Dorsolateral prefrontal cortex (tissue), 122 donors: ENCODE measurements at places on chromosomes 7 and 10.
A peak's percentile ranks its signal among the peaks of the same experiment; 100 is the strongest.

- DNase-seq: peak; percentile 58
Observed at GRCh38 chr7:4739528-4739992, 35.9 kb upstream of the AP5Z1 start.

GRCh38 chr7:139648941-139649425 lies 125.5 kb downstream of the CLEC2L start:
- no peak for DNase-seq

DNA sequence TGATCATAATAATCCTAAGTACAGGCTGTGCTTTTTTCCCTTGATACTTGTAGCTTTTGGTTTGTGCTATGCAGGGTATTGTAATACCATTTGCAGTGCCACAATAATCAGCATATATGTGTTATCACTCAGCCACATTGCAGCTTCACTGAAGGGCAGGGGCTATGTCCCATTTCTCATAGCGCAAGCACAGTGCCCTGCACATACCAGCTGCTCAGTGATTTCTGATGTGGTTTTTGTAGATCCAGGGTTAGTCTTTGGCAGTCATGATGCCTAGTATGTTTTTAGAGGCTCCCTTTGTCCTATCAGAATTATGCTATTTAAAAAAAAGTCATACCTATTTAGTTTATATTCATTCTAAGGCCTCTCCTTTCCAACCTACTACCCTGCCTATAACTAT lies 25.8 kb downstream of the MET start:
- DNase-seq: no peak

- DNase-seq: no peak
Observed at GRCh38 chr10:83083831-83084230, 1055.5 kb upstream of the GHITM start.

DNA sequence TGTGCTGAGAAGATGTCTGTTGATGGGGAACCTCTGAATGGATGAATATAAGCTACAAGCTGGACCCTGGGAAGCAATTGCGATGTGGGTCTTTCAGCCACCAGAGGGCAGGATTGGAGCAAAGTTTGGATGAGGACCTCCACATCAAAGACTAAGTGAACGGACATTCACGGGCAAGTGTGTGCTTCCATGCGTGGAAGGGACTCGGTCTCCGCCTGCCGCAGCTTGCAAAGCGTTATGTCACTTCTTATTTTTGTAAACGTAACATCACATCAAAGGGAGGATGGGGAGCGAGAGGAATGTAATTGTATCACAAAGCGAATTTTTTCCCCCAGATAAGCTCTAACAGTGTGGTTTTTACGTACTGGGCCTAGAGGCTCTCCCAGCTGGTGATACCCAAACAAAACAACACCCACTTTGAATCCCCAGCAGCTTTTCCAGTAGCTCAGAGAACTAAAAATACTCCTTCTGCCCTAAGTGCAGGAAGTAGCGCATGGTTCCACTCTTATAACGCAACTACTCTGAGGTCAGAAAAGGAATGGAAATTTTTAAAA lies 65.0 kb downstream of the VWA2 start:
- DNase-seq: peak; percentile 84

GRCh38 chr7:151517601-151518104 lies 2.0 kb downstream of the RHEB start:
- no peak for DNase-seq

GRCh38 chr7:94178230-94178629 lies 174.1 kb upstream of the BET1 start:
- no peak for DNase-seq

DNA sequence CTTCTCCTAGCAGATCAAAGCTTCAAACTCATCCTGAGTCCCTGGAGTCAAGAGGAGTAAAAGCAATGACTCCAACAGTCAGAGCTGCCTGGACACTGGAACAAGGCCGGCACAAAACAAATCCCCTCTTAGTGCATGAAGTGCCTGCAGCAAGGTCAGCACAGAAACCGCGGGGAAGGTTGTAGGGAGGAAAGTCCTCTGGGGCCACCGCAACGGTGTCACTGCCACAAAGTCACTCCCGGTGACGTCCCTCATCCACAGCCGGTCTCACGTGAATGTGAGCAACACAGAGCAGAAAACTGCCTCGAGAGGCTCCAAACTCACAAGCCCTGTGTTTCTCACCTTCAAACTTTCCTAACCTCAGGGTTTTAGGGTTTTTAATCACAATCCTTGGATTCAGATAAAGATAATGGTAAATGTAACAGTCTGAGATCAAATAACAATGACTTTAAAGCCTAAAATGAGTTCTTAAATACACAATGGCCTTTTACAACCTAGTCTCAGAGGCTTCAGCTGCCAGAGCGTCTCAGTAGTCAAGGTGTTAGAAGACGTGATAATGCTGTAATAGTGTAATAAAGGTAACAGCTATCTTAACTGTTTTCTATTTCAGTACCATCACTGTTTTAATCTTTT lies 274.3 kb downstream of the ZMYND11 start:
- no peak for DNase-seq

GRCh38 chr10:108427146-108427545 lies 1262.6 kb upstream of the SORCS1 start:
- no peak for DNase-seq

DNA sequence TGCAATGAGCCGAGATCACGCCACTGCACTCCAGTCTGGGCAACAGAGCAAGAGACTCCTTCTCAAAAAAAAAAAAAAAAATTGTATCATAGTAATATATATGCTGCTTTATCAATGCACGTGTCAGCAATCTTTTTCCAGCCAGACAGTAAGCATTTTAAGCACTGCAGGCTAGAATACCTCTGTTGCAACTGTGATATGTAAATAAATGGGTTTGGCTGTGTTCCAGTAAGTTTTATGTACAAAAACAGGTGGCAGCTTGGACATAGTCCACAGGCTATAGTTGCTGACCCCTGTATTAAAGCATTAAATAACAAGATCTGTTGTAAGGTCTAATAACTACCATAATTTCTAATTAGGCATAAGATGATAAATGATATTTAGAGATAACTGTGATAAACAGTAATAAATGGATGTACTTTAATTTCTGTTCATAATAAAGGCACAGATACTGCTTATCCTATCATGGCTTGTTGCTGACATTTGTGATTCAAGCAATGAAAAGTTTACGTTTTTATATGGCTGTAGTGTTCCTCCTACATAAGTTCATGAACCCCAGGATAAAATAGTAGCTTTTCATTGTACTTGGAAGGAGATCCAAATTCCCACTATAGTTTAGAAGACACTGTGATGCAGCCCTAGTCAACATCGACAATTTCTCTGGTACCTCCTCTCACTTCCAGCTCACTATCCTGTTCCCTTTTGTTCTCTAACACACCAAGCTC lies 161.4 kb downstream of the ELMO1 start:
- no peak for DNase-seq

GRCh38 chr7:50641442-50642405 lies 76.5 kb upstream of the DDC start:
- DNase-seq: peak; percentile 90

DNA sequence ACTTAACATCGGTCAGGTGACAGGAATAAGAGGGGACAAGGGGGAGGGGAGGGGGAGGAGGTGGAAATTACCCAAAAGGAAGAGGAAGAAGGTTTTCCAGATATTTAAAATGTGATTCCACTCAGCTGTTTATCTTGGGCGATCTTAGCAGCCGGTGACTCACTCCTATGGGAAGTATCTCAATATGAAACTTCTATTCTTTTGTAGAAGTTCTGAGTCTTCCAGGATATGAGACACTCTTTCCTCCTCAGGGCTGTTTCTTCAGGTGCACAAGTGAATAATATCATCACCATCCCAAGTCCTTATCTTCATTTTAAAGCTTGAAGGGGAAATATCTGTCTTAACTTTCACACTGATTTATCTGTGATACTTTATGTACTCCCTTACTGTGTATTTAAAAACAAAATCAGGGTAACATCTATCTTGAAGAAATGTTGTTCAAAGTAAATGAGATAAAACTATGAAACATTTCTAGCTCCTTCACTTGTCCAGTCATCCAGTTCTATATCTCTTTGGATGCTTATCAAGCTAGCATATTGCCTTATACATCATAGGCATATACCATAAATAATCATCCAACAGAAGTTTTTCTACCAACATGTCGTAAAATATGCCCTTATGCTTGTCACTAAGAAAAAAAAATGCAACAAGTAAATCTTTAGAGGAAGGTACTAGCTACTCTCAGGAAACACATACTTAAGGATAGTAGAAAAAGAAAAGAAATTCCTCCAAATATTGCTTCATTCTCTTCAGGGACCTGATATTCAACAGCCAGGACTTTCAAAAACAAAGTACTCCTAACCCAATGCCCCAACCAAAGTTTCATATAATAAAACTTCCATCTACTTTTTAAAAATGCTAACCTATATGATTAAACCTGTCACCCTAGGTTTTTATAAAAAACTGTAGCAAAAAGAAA lies 13.7 kb downstream of the DOCK4 start:
- DNase-seq: no peak

DNA sequence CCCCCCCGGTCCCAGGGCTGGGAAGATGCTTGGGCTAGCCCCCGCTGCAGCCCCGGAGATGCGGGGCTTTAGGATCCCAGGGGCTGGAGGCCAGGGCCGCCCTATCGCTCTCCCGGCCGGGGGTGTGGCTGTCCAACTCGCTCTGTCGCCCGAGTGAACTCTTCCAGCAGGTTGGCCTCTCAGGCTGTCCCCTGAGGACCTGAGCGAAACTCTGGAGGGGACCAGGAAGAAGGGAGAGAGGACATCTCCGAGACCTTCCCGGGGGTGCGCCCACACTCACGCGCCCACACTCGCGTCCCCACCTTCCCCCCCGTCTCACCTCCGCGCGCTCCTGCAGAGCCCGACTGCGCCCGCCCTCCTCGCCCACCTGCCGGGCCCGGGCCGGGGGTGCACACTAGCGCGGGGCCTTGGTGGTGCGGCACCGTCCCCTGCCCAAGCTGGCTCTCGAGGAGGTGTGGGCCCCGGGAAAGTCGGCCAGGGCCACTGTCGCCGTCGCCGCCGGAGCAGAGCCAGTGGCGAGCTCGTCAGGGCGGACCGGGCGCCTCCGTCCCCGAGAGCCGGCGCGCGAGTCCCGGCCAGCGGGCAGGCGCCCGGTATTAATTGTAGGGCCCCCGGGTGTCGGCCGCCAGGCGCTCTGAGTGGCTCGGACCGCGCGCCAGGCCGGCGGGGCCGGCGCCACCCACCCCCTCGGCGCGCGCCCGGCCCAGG lies 101.7 kb upstream of the SVIL start:
- no peak for DNase-seq

GRCh38 chr10:129605266-129605985 lies 138.4 kb downstream of the MGMT start:
- DNase-seq: no peak

DNA sequence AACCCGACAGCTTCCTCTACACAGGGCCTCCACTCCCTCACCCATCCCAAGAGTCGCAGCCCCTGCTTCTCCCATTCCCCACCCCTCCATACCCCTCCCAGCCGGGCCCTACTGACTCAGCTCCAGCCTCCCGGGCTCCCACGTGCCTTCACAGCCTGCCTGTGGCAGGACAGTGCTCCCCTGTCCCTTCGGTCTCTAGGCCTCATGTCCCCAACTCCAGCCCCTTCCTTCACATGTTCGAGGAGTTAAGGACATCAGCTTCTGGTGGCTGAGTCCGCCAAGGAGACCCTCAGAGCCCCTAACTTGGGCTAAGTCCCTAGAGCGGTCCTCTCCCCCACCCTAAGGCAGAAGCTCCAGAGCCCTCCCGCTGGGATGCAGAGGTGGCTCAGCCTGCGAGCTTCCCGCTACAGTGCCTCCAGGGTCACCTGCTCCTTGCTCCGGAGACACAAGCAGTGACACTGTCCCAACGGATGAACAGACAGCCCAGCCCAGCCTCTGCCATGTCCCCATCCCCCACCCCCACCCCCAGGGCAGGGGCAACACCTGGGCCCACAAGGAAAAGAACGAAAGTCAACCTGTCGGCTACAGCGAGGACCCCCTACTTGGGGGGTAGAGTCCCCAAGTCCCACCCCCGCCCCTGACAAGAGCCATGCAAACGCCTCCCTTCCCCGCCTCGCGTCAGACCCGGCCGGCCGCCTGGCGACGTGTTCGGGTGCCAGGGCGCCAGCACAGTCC lies 716 bp downstream of the SMARCD3 start:
- DNase-seq: no peak

- DNase-seq: no peak
Observed at GRCh38 chr10:78533098-78533497, 499.4 kb downstream of the RPS24 start.

DNA sequence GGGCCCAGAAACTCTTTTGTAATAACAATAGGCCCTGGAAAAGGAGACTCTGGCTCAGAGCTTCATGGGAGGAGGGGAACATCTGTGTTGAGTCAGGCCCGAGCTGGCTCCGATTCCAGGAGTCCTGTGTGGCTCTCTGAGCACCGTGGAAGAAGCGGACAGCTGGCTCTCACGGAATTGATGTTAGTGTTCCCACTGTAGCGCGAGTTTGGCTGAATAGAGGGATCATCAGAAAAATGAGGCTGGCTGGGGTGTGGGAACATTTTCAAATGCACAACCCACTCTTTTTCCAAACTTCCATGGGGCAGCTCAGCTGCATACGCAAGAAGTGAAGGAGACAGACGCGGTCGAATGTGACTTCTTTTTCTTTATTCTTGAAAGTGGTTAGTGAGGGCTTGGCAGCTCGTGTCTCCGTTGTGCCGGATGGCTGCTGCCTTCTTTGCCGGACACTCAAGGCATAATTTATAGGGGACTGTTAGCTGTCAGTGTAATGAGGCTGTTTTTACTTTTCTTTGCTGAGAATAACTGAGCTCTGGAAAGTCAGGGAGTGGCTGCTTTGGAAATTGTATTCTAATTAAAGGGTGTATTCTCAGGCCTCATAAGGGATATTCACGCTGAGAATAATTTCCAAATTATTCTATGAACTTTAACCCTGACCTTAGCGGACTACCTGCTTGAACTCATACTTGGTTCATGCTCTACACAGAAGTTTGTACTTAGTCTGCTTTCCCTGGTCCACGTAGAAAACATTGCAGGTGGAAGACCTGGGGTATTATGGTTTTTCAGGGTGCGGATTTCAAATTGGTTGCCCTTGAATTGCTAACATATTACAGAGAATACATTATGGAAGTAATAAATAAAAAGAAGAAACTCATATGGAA lies 23.1 kb downstream of the MDFIC start:
- DNase-seq: peak; percentile 3

DNA sequence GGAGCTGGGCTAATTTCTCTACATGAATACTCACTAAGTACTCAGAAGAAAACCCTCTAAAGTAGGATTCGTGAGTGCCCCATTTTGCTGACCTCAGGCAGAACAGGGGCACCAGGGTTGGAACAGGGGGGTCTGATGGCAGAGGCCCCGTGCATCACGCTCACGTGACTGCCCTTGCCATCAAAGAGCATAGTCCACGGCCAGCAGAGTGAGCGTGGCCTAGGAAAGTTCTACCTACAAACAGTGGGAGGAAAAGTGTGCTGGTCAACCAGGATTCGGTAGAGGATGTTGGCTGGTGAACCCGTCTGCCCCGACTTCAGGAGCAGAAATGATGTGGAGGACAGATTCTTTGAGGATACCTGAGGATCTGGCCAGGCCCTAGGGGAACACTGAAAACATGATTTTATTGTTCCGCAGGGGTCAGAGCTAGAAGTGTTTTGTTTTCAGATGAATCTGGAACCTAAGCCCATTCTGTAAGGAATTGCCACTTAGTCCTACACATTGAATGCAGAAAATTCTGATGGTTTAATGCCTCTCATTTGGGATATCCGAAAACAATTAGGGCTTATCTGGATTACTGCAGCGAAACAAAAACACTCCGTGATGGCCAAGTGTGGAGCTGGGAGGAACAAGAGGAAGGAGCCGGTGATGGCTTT lies 138.8 kb upstream of the SHH start:
- no peak for DNase-seq
